ENCODE measurements at places on chromosomes 1 and 21.

GRCh38 chr1:104726917-104727316 lies 977.2 kb downstream of the AMY1C start:
- DNase-seq = no peak

DNA sequence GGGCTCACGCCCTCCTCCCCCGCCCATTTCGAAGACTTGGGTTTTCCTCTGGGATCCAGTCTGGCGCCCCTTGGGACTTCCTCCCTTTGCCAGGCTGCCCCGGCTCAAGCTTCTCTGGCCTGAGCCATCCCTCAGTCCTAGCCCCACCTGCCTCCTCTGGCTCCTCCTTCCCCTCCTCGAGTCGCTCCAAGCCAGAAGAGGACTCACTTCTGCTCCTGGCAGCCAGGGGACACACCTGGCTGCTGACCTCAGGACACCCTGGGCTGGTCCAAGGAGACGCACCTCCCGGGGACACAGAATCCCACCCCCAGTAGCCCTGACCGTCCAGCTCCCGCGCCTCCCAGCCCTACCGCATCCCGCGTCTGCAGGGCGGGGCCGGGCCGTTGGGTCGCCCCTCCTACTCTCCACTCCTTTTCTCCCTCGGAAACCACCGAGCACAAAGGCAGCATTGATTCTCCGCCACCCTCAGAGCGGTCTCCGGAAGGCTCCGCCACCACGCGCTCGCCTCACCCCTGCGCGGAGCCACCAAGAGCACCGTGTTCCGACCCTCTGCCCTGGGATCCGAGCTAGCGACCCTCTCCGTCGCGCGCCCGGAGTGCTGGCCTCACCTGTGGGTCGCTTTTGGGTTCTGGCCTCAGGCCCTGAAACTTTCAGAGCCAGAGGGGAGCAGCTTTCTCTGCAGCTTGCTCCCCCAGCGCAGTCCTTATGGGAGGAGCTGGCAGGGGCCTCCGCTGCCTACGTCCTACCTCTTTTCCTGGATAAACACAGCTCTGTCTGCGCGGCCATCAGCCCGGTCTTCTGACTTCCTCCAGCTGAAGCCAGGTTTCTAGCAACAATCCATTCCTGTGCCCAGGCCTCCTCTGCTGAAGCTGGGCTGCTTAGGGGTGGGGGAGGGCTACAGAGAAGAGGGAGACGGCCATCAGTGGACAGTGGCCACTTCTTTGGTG lies at the start of gene C2CD4D:
Gene C2CD4D (minus strand): TSS at position 364 of the 947 bp plus-strand sequence. CDS start 831 bp downstream, outside the sequence.
- peak; percentile 95 for DNase-seq

- DNase-seq = no peak
Measured at GRCh38 chr1:15352128-15352957, 57.3 kb upstream of the EFHD2 start.

GRCh38 chr1:213921311-213921710 lies 66.5 kb upstream of the PROX1 start:
- DNase-seq = no peak

- DNase-seq = no peak
Measured at GRCh38 chr1:223208164-223209076, 65.4 kb upstream of the TLR5 start.

DNA sequence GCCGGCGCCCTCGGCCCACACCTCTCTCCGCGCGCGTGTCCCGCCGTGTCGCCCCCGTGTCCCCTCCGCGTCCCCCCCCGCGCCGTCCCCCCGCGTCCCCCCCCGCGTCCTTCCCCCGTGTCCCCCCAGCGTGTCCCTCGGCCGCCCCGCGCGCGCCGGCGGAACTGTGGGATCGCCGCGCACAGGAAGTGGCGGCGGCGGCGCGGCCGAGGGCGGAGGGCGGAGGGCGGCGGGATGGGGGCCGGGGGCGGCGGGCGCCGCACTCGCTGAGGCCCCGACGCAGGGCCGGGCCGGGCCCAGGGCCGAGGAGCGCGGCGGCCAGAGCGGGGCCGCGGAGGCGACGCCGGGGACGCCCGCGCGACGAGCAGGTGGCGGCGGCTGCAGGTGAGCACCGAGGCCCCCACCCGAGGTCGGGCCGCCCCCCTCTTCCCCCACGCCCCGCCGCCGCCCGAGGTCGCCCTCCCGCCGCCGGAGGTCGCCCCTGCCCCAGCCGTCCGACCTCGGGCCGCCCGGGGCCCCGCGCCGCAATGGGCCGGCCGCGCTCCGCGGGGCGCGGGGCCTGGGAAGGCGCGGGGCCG lies at the start of gene AGPAT3:
Gene AGPAT3 (plus strand): TSS at position 262 of the 578 bp plus-strand sequence. CDS start 94,459 bp downstream, outside the sequence.
- peak; percentile 21 for DNase-seq

DNA sequence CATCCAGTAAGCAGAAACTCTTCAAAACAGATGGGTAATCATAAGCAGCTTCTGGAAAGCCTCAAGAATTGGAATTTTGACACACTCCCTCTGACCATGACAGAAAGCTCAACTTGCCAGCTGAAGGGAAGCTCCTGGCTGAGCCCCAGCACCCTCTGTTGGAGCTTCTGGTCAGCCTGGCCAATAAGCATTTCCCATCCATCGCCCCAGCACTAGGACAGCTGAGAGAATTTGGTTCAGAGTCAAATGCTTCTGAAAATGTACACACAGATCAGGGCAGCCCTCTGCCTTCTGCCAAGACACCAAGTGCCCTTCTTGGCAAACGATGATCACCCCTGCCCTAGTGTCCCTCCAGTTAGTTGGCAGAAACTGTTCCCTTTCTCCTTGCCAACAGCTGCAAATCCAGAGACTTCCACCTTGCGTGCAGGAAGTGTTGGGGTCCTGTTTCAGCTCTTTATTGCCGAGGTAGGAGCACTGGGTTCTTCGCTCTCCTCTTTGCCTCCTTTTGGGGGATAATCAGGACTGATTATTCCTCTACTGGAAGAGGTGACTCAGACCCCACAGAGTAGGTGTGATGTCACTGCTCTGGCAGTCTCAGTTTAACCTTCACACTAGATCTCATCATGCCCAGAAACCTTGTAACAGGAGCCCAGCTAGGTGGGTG lies 11.9 kb downstream of the PIGV start:
- peak; percentile 36 for DNase-seq

DNA sequence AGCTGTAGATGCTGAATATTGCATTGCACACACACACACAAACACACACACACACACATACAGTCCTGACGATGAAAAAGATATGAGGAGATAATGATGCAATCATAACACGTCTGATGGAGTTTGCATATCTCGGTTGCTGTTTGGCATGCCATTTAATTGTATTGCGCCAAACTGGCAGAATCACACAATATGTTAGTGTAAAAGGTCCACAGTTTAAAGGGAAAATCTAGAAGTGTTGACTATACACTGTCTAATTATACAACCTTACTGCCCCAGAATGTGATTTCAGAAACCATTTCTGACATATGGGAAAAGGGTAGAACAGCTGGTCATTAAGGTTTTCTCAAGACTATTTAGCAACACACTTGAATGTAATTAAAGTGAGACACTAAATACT lies 123.7 kb upstream of the PROX1 start:
- DNase-seq = no peak
